ENCODE measurements at places on chromosomes 7 and 10.

DNA sequence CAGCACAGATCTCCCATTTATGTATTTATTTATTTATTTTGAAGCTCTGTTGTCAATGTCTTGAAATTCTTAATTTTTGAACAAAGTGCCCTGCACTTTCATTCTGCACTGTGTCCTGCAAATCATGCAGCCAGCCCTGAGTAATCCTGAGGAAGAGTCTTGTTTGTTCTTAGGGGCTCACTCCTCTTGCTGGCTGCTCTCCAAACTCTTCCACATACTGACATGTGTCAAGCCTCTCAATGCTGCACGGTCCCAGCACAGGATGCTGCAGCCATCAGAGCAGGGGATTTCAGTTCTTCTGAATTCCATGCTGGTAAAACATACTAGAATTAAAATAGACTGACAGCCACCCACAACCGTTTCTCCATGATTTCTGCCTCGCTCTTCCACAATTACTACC, 207.2 kb downstream of the PARD3 start:
- no peak for DNase-seq

GRCh38 chr10:11806706-11807105, 16.4 kb upstream of the PROSER2 start:
- DNase-seq, result no peak

- no peak for DNase-seq
These were observed 890.3 kb upstream of the AUTS2 start for GRCh38 chr7:68707958-68708357.

- no peak for DNase-seq
These were observed 509.5 kb downstream of the CCSER2 start for GRCh38 chr10:84837877-84838276.

- DNase-seq, result no peak
These were observed 107.9 kb upstream of the PPIF start for GRCh38 chr10:79239275-79239779.

DNA sequence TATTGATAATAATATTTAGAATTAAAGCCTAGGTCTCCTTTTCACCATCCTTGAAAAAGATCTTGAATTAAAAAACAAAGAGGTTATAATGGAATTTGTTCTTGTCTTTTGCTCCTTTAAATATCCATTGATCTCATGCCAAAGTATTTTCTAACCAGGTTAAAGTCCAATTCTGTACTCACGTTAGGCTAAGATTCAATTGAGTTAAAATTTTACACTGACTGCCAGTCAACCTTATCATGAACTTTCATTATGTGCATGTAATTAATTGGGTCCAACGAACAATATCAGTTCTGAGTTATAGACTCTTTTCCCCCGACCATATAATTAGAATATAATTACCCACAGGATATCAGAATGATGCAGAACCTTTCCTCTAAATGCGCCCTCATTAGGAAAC, 266.6 kb downstream of the DGKB start:
- DNase-seq, result no peak

GRCh38 chr7:22667562-22668239, 59.3 kb upstream of the IL6 start:
- no peak for DNase-seq

DNA sequence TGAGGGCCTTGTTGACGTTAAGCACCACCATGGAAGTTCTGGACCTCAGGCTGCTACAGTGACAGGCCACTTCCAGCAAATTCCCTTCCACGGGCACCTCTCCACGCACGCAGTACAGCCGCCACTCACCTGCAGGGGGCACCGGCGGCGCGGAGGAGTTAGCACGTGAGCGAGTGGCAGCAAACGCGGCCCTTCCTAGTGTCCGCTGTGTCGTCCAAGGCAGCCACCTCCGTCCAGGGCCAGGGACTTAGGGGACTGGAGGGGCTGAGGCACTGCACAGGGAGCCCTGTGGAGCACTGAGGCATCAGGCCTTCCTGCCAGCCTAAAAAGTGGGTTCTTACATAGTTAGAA, 164.4 kb downstream of the SVIL start:
- no peak for DNase-seq

GRCh38 chr10:30396698-30397097, 37.3 kb upstream of the MAP3K8 start:
- DNase-seq, result no peak

- no peak for DNase-seq
These were observed 10.6 kb upstream of the PRSS2 start for GRCh38 chr7:142760071-142760642.

GRCh38 chr10:124701435-124701834, 42.7 kb downstream of the FAM53B start:
- no peak for DNase-seq

GRCh38 chr7:11702938-11703337, 129.1 kb downstream of the THSD7A start:
- no peak for DNase-seq

- DNase-seq, result no peak
These were observed 595 bp downstream of the TBL2 start for GRCh38 chr7:73577627-73578341.

DNA sequence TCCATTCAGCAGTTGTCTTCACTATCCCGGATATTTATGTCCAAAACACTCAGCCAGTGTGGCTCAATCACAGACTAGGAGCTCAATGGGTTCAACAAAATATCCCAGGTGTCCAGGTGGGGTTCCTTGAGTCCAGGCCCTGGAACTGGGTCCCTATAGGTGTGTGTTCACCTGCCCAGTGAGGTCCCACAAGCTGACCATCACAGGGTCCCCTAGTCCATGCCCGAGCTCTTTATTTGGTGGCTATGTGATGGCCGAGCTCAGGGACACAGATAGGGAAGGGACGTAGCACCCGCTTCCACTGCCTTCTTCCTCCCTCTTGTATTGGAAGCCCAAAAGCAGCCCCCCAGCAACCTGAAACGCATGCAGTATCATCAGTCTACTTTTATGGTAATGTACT, 78.9 kb upstream of the DDC start:
- DNase-seq, result no peak

DNA sequence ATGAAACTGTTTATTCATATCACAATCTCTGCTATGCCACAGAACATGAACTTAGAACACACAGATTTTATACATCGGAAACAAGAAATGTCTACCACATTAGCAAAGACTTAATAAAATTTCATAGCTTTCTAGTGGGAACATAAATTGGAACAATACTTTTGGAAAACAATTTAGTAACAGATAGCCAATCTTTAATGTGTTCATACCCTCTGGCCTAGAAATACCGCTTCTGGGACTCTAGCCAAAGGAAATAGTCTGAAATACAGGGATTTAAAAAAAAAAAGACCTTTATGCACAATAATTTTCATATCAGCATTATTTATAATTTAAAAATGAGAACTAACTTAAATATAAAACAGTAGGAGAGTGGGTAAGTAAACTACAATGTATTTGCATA, 168.5 kb downstream of the PLXNA4 start:
- no peak for DNase-seq

DNA sequence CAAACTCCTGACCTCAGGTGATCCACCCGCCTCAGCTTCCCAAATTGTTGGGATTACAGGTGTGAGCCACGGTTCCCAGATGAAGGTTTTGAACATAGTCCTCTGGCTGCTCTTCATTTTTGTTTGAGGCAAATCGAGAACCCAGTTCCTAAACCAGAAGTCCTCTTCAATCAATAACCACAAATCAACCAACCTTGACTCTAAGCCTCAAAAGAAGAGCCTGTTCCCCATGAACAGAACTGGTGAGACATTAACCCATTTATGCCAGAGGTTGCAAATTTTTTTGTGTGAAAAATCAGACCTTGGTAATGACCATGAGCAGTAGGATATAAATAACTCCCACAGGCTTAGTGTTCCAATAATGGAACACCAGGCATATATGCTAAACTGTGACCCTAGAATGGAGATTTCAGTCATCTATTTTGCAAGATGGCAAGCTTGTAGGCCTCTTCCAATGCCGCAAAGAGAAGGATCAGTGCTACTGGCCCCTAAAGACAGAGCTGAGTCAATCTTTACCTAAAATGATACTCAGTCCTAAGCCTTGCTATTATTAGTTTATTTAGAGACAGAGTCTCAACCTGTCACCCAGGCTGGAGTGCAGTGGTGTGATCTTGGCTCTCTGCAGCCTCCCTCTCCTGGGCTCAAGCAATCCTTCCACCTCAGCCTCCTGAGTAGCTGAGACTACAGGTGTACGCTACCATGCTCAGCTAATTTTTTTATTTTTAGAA, 15.9 kb downstream of the KPNA7 start:
- no peak for DNase-seq

DNA sequence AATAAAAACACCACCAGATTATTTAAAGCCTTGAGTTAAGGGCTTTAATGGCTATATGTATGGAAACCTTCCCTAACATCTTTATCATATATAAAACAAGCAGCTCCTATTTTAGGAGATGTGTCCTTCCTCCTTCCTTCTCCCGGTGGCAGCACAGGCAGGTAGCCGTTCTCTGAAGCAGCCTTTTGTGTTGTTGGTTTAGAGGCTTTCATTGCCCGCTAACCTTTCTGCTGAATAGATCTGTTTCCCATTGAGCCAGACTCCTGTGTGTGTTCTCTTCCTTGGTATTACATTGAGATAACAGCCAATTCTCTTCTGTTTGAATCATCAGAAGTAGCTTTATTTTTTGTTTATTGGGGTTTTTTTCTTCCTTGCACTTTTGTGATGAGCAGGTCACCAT, 131.3 kb downstream of the CACNB2 start:
- no peak for DNase-seq

- DNase-seq, result no peak
These were observed 162.7 kb downstream of the SFMBT2 start for GRCh38 chr10:7248148-7248547.

DNA sequence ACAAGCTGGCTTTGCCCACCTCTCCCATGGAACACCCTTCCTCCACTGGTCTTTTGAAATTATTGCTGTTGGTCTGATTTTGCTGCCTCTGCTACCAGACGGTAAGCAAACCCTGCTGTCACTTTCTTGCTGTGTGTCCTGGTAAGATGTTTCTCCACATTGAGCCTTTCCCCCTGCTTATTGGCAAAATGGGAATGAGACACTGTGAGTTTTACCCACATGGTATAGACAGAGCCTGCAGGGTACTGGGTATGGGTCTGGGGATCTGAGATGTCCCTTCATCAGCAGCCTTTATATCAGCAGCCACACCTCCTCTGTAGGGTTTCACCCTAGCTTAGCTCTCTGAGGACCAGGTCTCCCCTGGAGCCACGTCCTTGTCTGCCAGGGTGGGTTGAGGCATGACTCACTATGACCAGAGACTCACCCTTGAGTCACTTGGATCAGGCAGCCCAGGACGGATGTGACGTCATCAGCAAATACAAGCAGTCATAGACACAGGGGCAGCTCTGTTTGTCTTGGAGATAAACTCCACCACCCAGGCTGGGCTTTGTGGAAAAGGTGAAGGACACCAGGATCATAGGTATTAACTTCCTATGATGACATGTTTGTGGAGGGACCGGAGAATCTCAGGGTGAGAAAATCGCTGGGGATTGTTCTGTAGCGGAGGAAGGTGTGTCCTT, 17.9 kb upstream of the BAIAP2L1 start:
- peak; percentile 89 for DNase-seq

DNA sequence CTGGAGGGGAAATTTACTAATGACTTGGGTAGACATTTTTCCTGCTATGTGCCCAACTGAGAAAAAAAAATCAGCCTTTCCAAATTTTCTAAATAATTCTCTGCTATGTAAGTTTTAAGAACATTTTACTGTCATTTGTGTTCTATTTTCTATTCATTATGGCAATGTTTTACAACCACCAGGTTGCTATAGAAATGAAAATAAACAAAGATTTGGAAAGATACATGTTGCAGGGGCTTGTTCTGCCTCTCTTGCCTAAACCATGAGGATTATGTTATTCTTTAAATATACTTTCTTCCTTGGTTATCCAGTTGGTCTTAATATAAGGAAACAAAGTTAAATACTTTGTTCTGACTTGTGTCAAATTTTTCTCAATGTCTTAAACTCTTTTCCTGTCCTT, 257.2 kb downstream of the TWIST1 start:
- DNase-seq, result no peak

- DNase-seq, result no peak
These were observed 16.5 kb upstream of the WIPI2 start for GRCh38 chr7:5173496-5173895.

DNA sequence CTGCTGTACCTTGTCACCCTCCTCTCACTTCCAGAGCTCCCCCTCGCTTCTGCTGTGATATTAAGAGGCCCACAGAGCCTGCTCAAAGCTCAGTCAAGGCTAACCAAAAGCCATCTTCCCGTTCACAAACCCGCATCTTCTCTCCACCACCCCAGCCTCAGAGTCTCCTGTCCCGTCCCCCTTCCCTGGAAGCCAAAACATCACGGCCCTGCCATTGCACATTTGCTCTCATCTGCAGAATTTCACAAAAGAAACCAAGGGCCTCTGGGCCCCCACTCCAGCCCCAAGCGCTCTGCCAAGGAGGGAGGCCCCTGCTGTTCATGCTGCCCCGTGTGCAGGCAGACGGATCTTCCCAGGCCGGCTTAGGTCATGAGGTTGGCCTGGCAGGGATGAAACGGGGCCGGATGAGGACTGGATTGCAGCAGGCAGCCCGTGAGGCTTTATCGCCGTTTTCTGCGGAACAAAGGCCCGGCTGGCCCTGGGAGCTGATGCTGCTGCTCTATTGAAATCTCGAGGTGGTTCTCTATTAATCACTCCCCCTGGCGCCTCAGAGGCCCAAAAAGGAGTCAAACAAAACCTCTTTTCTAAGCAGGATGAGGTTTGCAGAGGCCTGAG, 31.6 kb upstream of the FOXK1 start:
- DNase-seq, result no peak

GRCh38 chr7:21542891-21543527, at the start of gene DNAH11:
Gene DNAH11 (plus strand): TSS chr7:21543039. CDS start chr7:21543246, 207 bp downstream.
- no peak for DNase-seq

GRCh38 chr7:23285657-23286646, 13.2 kb upstream of the MALSU1 start:
- no peak for DNase-seq

- DNase-seq, result no peak
These were observed 235.0 kb upstream of the IGFBP3 start for GRCh38 chr7:46156086-46156485.

- DNase-seq, result no peak
These were observed 408.1 kb downstream of the AUTS2 start for GRCh38 chr7:70006261-70006920.

GRCh38 chr7:136685501-136686173, 182.8 kb upstream of the CHRM2 start:
- DNase-seq, result no peak

DNA sequence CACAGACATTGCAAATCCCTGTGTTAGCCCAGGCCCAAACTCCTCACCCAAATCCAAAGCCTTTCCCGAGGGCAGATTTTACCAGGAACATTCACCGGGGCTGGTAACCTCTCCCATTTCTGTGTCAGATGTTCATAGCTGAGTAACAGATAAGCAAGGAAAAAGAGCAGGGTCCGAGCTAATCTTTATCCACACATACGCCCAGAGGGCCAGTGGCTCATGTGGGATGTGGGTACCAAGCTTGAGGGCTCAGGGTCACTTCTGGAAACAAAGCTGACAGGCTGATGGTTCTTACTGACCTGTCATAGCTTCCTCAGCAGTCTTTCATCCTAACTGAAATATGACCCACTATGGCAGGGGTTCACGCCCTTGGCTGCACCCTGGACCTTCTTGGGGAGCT, 39.8 kb downstream of the HBP1 start:
- no peak for DNase-seq
